ENCODE measurements at places on chromosomes 13 and 19. TPM values are rescaled to one million over a fixed set of nuclear protein-coding genes. Genes with fewer than 3 reads are reported as not detected.

DNA sequence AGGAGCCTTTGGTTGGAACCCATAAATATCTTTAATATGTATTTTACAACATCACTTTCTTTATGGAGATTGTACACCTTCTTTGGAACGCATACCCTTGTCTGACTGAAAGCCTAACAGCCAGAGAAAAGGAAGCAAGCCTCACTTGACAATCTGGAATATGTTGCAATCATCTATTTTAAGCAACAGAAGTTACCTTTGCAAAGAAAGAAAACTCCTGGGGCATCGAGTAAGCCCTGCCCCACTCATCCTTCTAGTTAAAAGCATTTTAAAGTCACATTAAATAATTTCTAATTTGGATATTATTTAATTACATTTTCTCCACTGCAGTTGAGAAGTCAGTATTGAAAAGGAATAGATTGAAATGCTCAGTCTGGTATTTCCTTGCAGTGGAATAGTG lies 542.7 kb downstream of the MYO16 start:
- no peak overlapping the region for H3K27ac ChIP-seq
- no peak for DNase-seq
- H3K4me3 ChIP-seq = no peak overlapping the region
- H3K4me1 ChIP-seq = no peaks in the 10 kb centered on the region
- H3K36me3 ChIP-seq = no peaks in the 10 kb centered on the region
- peaks cover 9% of the 10 kb centered on the region for H3K27me3 ChIP-seq

SYCN gene
- total RNA-seq = not detected

TEX101 gene
- total RNA-seq = not detected

DNA sequence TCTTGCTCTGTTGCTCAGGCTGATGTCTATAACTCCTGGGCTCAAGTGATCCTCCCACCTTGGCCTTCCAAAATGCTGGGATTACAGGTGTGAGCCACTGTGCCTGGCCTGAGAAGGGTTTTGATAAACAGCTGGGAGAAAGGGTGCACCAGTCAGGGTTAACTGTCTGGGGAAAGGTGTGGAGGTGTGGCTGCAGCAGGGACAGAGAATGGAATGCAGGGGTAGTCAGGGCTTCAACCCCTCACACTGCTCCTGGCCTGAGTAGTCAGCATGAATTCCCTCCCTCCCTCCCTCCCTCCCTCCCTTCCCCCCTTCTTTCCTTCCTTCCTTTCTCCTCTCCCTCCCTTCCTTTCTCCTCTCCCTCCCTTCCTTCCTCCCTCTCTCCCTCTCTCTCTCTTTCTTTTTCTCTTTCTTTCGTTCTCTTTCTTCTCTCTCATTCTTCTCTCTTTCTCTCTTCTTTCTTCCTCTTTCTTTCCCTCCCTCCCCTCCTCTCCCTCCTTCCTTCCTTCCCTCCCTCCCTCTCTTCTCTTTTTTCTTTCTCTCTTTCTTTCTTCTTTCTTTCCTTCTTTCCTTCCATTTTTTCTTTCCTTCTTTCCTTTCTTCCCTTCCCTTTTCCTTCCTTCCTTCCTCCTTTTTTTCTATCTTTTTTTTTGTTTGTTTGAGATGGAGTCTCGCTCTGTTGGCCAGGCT lies 16.0 kb downstream of the MYO1F start:
- DNase-seq = no peak
- H3K36me3 ChIP-seq = peaks cover 51% of the 10 kb centered on the region
- H3K27ac ChIP-seq = peak overlapping the region; percentile 44
- no peak overlapping the region for H3K4me3 ChIP-seq

KCNC3 gene
- total RNA-seq = 4.2 TPM

F10 gene
- not detected for total RNA-seq

DNA sequence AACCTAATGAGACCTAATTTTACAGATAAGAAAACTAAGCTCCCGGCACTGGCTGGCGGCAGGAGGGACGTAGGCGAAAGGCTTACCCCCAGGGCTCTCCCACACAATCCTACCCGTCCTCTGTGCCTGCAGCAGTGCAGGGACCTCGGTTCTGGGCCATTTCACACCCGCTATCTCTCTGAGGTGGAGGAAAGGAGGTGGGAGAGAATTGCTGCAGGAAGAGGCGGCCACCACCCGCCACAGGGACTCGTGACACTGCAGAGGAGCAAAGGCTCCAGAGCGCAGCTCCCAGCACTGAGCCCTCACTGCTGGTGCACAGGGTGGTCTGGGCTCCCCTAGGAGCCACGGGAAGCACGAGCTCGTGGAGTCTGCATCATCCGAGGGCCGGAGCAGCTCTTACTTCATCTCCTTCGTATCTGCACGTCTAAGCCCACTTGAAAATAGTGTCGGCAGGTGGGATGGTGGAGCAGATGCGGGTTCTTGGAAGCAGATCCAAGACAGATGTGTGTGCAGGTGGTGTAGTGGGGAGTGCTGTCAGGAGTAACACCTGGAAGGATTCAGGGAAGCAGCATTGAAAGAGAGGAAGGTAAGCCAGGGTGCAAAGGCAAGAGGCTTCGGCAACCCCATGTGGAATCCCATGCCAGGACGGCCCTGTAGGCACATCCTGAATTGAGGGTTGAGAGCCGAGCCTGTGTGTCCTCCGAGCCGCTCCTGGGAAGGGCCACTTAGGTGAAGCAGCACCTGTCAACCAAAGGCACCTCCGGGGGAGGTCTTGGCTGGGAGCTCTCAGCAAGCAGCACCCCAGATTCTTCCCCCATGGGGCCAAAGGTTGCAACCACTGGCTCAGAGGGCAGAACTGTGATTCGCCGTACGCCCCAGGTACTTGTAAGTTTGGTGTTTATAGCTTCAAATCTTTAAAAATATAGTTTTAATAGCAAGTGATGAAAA lies 115.8 kb upstream of the SPACA7 start:
- H3K36me3 ChIP-seq = no peaks in the 10 kb centered on the region
- no peaks in the 10 kb centered on the region for H3K27me3 ChIP-seq
- H3K4me3 ChIP-seq = no peak overlapping the region
- DNase-seq = no peak
- H3K4me1 ChIP-seq = no peaks in the 10 kb centered on the region

- no peaks in the 10 kb centered on the region for H3K27me3 ChIP-seq
- H3K27ac ChIP-seq = peak within 1 kb of the TSS; percentile 89
- peaks cover 16% of the 10 kb centered on the region for H3K4me1 ChIP-seq
- DNase-seq = peak; percentile 89
These were observed at the start of gene ZNF726 for GRCh38 chr19:23914402-23915286. Gene ZNF726, plus strand, starts transcription at chr19:23914886. Its CDS starts 109 bp downstream, at chr19:23914995.

All from activated CD4-positive, alpha-beta memory T cell treated with anti-CD3 and anti-CD28 coated beads, Interleukin-2, amount 10 ng/mL, durations not matched to agents 7 days and 5 days (primary cell).